Tibial nerve (tissue), 4 donors: ENCODE measurements at places on chromosomes 11 and 22.

- no peak for DNase-seq
Measured at GRCh38 chr11:34405079-34405858, 33.5 kb upstream of the CAT start.

GRCh38 chr11:38315151-38315550 is 1717.1 kb upstream of the RAG2 start:
- DNase-seq = no peak

GRCh38 chr22:20173772-20174171 is 22.9 kb upstream of the CCDC188 start:
- DNase-seq = no peak

GRCh38 chr11:117369534-117369933 is 41.9 kb downstream of the CEP164 start:
- DNase-seq = no peak

- DNase-seq = no peak
Measured at GRCh38 chr22:49749227-49749626, 78.4 kb downstream of the BRD1 start.

DNA sequence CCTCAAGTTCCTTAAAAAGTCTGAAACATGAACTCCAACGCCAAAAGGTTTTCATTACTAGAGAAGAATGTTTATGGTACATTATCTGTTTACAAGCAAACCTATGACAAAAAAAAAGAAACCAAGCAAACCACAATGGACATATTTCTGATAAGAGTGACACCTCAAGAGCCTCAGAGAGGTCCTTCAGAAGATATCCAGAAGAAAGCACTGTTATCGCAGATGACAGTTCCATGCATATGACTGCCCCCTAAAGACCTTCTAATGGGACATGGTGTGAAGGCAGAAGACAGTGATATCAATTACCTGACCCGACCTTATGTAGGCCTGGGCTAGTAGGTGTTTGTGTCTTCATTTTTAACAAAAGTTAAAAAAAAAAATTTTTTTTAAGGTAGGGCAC is 3.1 kb downstream of the HDHD5 start:
- DNase-seq = no peak

DNA sequence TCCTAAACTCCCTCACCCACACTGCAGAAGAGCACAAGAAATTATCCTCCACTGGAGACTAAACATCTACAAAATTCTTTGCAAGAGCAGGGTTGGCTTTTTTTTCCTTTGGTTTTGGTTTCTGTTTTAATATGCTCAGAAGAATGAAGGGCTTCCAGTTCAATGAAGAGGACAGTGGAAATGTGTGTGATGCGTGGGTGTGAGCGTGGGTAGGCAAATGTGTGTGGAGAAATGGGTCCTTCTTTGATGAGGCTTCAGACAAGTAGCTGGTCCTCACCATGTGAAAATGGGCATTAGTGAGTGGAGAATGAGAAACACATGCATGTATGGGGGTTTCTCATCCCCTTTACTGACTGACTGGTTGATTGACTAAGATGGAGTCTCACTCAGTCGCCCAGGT is 263.3 kb upstream of the SYN3 start:
- DNase-seq = no peak

DNA sequence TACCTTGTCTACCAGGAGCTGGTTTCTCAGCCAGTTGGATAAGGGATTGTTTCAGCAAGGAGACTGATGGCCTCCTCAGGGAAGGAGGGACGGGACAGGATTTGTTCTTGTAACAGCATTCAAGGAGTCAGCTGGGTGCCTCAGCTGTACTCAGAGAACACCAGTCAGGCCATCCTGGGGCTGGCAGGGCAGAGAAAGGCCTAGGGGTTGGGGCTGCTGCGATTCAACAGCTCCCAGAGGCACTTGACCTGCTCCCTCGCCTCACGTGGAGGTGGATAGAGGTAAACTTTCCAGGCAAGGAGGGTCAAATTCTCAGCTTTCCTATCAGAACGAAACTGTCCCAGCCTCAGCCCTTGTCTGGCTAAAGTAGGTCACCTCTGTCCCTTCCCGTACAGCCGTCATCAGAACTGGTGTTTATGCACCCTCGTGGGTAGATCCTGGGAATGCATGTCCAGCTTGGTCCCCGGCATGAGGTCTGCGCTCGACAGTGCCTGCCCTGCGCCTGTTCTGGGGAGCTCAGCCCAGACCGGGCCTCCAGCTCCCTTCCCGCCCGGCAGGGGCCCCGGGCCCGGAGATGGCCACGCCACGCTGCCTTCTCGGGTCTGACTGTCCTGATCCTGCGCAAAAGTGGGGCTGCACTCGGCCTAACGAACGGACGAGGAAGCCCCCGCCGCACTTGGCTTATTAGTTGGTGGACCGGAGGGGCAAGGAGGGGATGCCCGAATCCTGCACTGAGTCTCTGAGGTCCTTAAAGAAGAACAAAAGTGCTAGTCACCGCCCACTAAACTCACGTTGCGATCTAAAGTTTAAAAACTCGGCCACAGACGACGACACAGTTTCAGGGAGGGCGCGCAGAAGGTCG is 762 bp upstream of the CCDC134 start:
- peak; percentile 18 for DNase-seq

DNA sequence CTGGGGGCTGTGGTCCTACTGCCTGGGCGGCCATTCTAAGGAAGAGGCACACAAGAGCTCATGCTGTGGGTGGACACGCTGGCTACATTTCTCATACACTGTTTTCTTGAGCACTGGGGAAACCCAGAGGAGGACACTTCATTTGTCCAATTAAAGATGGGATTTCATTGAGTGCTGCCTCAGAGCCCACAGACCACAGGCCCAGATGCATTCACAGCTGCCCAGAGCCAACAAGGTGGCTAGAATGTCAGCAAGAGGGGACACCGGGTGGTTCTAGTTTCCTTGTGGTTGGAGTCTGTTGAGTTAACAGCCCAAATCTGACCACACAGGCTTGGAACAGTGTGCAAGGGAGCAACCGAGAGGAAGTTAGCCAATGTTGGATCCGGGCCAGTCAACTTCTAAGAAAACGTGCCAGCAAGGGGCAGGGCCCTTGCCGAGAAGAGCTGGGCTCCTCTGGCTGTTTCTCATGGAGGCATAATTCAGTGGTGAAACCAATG is 35.0 kb upstream of the SORL1 start:
- DNase-seq = peak; percentile 78

DNA sequence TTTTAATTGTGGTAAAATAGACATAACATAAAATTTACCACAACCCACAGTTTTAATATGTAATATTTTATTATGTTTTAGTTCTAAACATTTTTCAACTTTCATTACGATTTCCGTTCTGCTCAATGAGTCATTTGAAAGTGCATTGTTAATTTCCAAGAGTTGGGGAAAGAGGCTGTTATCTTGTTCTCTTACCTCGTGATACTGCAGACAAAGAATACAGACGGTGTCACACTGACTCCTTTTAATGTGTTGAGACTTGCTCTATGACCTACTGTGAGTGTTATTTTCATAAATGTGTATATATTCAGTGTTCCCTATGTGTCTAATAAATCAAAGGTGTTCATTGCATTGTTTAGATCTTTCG is 10.8 kb upstream of the RAC2 start:
- no peak for DNase-seq

- DNase-seq = peak; percentile 72
Measured at GRCh38 chr11:45899448-45900174, 7.5 kb downstream of the FREY1 start.

DNA sequence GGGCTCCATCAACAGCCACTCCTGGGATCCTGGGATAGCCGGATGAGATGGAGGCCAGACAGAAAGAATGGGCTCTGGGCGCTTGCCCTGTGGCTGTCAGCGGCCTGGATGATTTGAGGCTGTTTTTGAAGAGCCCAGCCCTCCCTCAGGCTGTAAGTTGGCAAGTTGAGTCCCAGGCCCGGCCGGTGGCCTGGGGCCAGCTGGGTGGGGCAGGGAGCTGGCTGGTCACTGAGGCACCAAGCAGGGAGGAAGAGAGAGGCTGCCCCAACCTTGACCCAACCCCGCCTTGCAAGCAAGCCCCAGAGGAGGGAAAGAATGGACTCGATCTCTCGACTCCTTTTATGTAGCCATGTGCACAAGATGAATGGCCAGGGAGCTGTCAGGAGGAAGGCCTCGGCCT is 34.9 kb downstream of the RIBC2 start:
- peak; percentile 57 for DNase-seq

- DNase-seq = no peak
Measured at GRCh38 chr11:95147364-95147905, 57.8 kb downstream of the ENDOD1 start.

DNA sequence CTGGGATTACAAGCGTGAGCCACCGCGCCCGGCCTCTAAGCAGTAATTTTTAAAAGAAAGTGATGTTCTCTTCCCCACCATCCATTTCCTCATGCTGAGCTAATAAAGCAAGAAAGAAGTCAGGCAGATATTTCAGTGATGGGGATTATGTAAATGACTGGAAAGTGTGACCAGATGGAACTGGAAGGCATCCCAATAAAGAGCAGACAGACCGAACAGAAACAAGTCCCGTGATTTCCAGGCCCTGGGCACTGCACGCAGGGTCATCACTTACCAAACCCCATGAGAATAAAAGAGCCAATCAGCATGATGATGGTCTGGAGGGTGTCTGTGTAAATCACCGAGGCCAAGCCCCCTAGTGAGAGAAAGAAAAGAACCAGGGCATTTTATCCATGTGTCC is 18.2 kb downstream of the SLC5A4 start:
- no peak for DNase-seq

DNA sequence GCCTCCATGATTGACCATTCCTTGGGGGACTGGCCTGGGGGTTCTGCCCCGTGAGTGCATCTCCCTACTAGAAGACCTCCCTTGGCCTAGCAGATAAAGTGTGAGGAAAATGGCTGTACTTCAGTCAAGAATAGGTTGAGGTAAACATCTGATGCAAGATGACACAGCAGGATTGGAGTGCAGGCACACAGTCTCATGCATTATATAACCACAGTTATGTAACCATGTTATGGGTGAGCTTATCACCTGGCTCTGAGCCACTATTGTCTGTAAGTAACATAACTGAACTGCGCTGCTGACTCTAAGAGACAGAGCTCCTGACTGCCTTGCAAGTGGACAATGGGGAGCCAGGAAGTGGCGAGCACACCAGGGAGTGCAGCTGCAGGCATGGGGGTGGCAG is 378.7 kb upstream of the ANO5 start:
- DNase-seq = no peak

DNA sequence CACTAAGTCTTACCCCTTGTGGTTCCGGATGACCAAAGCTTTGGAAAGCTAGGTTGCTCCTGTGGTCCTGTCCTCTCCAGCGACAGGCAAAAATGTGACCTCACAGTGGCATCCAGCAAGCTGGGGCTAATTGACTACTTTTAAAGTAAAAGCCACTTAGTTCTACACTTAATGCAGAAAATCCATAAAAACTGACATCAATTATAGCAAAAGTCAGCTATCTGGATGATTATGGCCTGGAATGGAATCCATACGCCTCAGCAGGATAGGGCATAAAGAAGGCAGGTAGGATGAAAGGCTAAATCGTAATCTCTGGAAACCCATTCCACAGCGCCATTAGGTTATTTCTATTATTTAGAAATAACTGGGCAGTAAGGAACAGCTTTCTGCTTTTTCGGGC is 91.9 kb downstream of the ARL14EP start:
- DNase-seq = no peak

DNA sequence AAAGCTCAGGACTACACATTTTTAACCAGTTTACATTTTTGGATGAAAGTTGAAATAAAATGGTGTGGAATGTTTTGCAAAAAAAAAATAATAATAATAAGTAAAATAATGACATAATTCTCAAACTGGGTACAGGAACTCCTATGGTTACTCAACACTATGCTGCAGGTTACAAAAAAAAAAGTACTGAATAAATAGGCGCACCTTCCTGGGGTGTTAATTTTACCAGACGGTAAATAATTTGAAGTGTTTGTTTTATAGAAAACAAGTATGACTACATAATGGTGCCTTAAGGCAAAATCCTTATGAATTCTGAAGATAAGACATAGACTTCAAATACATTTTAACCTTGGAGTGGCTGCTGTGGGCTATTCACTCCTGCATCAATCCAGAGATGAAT is 76.5 kb downstream of the RELT start:
- DNase-seq = no peak

DNA sequence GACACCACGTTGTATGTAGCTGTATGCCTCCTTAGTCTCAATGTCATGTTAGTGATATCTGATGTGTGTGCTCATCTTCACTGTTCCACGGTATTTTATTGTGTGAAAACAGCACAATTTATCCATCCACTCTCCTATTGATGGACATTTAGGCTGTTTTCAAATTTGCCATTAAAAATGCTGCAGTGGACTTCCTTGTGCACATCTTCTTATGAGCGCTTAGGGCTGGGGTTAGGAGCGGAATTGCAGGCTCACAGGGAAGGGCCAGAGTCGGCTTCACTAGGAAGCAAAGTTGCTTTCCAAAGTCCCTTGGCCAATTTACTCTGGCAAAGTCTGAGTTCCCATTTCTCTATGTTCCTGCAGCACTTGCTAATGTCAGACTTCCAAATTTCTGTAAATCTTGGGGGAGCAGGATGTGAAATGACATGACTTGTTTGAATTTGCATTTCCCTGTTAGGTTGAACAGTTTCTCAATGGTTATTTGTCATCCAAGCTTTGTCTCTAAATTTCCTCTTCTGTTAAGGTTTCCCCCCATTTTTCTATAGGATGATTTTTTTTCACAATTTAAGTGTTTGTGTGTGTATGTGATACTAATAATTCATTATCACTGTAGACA is 75.4 kb downstream of the MYEOV start:
- no peak for DNase-seq

GRCh38 chr11:9089061-9089460 is 2.3 kb downstream of the SCUBE2 start:
- DNase-seq = no peak

GRCh38 chr11:128670631-128671030 is 23.2 kb upstream of the FLI1 start:
- no peak for DNase-seq

- no peak for DNase-seq
Measured at GRCh38 chr22:23127055-23127756, 14.6 kb downstream of the RSPH14 start.

GRCh38 chr11:108393046-108393445 is 74.3 kb downstream of the C11orf65 start:
- DNase-seq = no peak

DNA sequence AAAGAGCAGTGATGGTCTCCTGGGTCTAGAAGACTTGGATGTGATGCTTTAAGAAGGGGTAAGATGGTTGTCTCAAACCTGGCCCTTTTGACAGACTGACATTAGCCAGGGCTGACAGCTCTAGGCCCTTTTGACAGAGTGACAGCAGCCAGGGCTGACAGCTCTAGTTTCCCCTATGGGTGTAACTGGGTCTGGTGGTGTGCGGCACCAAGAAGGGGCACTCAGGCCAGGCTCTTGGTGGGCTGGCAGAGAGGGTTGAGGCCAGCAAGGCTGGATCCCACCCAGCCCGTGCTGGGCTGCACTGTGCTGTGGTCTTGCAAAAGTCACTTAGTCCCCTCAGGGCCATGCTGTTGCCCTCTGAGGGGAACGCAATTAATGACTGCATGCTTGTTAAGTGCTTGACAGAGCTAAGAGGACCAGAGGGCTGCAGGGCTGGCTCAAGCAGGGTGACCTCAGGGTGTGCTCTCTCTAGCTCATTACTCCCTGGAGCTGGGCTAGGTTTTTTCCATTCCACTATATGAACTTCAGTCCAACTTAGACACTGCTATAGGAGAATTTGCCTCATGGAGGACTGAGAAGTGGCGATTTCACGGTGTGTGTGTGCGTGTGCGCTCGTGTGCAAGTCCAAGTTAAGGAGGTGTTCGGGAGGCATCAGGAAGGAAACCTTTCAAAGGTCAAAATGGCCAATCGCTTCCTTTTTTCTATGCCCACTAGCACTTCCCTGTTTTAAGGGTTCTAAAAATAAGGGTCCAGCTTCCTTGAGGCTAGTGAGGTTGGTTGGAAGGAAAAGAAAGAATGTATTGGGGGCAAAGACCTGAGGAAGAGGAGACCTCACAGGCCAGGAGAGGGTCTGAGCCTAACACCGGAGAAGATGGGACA is 4.4 kb downstream of the UBASH3B start:
- DNase-seq = no peak
